ENCODE measurements at places on chromosomes 3 and 15.

DNA sequence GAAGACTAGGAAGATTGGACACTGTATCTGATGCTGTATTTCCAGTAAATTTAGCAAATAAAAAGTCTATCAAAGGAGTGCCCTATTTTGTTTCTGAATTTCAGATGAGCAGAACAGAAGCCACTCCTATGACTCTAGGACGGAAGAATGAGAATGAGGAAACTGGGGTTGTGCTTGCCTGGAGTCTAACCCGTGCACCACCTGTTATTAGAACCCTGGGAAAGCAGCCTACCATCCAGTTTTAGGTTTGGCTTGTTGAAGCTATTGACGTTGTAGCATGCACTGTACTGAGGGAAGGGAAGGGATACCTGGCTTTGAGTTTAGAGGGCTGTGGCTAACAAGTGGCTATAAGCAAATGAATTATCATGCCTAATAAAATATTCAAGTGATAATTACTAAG, 318.5 kb downstream of the SLC9A9 start:
- DNase-seq, result no peak

- DNase-seq, result no peak
Measured at GRCh38 chr15:87576486-87577176, 679.9 kb downstream of the NTRK3 start.

DNA sequence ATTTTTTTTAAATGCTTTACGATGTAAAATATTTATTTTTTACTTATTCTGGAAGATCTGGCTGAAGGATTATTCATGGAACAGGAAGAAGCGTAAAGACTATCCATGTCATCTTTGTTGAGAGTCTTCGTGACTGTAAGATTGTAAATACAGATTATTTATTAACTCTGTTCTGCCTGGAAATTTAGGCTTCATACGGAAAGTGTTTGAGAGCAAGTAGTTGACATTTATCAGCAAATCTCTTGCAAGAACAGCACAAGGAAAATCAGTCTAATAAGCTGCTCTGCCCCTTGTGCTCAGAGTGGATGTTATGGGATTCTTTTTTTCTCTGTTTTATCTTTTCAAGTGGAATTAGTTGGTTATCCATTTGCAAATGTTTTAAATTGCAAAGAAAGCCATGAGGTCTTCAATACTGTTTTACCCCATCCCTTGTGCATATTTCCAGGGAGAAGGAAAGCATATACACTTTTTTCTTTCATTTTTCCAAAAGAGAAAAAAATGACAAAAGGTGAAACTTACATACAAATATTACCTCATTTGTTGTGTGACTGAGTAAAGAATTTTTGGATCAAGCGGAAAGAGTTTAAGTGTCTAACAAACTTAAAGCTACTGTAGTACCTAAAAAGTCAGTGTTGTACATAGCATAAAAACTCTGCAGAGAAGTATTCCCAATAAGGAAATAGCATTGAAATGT, 15.6 kb downstream of the THBS1 start:
- DNase-seq, result no peak

- peak; percentile 20 for DNase-seq
Measured at GRCh38 chr3:132445817-132446216, 28.5 kb downstream of the DNAJC13 start.

GRCh38 chr3:70992131-70992530, 591.4 kb downstream of the FOXP1 start:
- no peak for DNase-seq

GRCh38 chr3:172397716-172398405, 50.4 kb downstream of the GHSR start:
- no peak for DNase-seq

DNA sequence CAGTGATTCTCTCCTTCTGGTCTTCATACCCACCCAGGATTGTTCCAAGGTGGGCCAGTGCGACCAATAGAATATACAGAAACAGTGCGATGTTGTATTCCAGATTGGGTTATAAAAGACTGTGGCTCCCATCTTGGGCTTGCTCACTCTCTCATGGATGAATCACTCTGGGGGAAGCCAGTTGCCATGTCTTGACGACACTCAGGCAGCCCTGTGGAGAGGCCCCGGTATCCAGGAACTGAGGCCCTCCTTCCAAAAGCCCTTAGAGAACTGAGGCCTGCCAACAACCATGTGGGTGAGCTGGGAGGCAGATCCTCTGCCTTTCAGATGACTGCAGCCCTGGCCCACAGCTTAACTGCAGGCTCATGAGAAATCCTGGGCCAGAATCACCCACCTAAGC, 57.2 kb downstream of the SH3GL3 start:
- no peak for DNase-seq

DNA sequence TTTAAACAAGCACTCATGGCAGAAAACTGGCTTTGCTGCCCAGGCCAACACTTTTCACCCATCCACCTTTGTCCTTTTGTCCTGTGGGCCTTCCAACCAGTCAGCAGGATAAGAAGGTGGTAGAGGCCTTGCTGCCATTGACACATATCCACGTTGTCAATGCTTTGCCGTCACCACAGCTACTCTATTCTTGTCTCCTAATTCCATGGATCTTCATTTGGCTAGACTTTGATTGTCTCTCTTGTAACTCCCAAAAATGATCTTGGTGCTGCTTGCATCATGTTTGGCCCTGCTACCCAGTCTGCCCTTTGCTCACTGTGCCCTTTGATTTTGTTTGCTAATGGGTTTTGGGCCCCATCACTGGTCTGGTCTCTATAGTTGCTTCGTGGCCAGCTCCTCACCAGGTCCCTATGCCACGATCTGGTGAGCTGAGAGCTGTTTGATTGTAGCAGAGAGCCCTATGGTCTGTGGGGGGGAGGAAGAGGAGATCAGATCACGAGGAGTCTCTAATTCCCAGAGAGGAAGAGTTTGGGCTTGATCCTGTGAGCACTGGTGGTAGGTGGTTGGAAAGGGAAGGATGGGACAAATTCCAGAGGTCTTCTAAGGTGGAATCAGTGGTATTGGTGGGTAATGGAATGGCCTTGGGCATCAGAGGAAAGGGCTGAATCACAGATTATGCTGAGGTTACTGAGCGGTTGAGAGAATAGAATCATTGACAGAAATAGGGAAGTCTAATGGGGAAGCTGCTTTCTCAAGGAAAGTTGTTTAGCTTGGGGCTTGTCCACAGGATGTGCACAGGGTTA, 40.3 kb downstream of the ABHD2 start:
- DNase-seq, result no peak

DNA sequence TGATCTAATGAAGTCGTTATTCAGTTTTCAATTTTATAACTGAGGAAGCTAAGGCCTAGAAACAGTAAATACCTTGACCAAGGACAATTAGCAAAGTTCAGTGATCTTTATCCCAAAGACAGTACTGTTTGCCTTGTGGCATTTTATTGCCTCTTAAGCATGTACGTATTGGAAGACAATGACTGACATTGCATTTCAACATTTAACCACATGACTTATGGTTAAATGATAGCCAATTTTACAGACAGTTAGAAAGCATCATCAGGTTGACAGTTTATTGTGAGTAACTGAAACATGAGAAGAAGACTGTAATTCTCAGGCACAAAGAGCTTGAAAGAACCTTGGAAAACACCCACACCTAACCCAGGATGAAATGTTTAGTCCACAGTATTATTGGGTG, 390.8 kb upstream of the ZNF385D start:
- DNase-seq, result no peak

GRCh38 chr15:29800491-29801366, 21.5 kb downstream of the TJP1 start:
- DNase-seq, result no peak

- no peak for DNase-seq
Measured at GRCh38 chr3:2036076-2036475, 62.6 kb upstream of the CNTN4 start.
